ENCODE measurements at places on chromosomes 6 and 20. TPM values are rescaled to one million over a fixed set of nuclear protein-coding genes. Genes with fewer than 3 reads are reported as not detected.

The FITM2 gene
- total RNA-seq, result 7.5 TPM

The HELZ2 gene
- total RNA-seq, result 14.8 TPM

The DPM1 gene
- total RNA-seq, result 68.7 TPM

The FERMT1 gene
- total RNA-seq, result 16.7 TPM

The MSH5 gene
- total RNA-seq, result 17.0 TPM

The POM121L2 gene
- not detected for total RNA-seq

The FOXA2 gene
- total RNA-seq, result 13.0 TPM

The HLA-DQA1 gene
- not detected for total RNA-seq

The ASF1A gene
- 9.1 TPM for total RNA-seq

The RRAGD gene
- 5.6 TPM for total RNA-seq

The ZNF133 gene
- 11.8 TPM for total RNA-seq

The POPDC3 gene
- 24.1 TPM for total RNA-seq

The DPPA5 gene
- not detected for total RNA-seq

The PTK6 gene
- 2.8 TPM for total RNA-seq

The FHL5 gene
- total RNA-seq, result not detected

The GTSF1L gene
- not detected for total RNA-seq

The SFTA2 gene
- total RNA-seq, result not detected

The CALHM5 gene
- 0.05 TPM for total RNA-seq

The CGAS gene
- total RNA-seq, result 4.9 TPM

The CRISP3 gene
- not detected for total RNA-seq

The TMEM74B gene
- 3.4 TPM for total RNA-seq

The CST5 gene
- not detected for total RNA-seq

The PSORS1C2 gene
- total RNA-seq, result not detected

The SLC44A4 gene
- total RNA-seq, result 0.29 TPM
